ELR (cell line): ENCODE measurements at places on chromosomes 12 and 14.

DNA sequence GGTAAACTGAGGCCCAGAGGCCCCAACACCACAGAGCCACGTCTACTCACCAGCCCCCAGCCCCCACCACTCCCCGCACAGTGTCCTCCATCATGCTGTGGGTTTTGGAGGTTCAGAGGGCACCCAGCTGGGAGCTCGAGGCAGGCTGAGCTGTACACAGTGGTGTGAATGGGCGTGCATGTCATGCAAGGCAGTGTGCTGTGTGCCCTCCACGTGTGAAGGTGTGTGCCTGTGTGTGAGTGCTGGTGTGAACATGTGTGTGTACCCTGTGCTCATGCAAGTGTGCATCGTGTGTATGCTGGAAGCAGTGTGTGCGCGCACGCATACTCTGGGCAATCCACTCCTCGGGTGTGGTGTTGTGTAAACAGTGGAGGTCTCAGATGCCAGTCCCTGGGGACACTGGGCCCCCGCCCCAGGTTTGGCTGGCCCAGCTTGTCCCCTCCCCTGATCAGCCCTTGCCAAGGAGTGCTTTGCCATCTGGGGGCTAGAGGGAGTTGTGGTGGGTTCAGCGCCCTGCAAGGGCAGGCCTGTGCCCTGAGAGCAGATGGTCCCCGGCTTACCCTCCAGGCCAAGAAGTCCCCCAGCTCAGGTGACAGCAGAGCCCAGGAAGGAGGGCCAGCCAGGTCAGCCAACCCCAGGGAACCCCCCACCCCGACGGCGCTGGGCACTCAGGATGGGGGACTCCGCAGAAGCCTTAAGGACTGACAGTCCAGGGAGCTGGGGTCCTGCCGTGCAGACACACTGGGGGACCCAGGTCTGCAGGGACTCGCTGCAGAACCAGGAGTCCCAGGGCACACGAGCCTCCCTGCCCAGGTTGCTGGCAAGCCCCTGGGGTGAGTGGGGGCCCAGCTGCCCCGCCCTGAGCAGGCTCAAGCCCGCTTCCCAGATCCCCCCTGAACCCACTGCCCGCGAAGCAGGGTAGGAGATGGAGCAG lies 23.8 kb upstream of the GPR132 start:
- no peak for DNase-seq

DNA sequence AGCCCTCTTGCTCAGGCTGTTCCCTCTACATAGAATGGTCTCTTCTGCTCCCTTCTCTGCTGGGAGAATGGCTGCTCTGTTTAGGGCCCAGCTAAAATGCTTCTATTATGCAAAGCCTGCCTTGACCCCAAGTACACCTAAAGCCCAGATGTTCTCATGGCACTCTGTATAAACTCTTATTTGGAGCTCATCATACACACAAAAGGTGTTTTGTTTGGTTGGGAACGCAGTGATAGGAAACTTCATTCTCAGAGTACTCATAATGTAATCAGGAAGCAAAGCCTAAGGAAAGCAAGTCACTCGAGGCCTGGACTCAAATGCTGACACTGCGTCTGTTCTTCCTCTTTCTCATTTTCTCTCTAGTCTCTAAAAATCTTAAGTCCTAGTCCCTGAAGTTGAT lies 38.2 kb upstream of the SYCP3 start:
- DNase-seq = no peak

- DNase-seq = no peak
Observed at GRCh38 chr14:68253878-68254528, 434.4 kb downstream of the RAD51B start.

DNA sequence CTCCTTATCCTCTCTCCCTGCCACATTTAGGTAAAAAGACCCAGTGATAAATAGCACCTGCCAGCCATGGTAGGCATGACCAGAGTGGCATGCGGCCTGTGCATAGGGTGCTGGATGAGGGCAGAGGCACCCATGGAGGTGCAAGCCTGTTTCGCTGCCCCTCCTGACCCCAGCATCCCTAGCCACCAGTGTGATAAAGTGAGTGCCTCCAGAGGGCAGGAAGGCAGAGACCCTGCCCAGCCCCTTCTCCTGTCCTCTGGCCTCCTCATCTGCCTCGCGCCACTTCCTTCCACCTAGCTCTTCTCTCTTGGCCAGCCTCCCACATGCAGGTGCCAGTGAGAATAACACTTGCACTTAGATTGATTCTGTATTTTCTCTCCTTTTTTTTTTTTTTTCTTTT lies 108.3 kb upstream of the FUT8 start:
- no peak for DNase-seq
